ENCODE measurements at places on chromosomes 6 and 20.

DNA sequence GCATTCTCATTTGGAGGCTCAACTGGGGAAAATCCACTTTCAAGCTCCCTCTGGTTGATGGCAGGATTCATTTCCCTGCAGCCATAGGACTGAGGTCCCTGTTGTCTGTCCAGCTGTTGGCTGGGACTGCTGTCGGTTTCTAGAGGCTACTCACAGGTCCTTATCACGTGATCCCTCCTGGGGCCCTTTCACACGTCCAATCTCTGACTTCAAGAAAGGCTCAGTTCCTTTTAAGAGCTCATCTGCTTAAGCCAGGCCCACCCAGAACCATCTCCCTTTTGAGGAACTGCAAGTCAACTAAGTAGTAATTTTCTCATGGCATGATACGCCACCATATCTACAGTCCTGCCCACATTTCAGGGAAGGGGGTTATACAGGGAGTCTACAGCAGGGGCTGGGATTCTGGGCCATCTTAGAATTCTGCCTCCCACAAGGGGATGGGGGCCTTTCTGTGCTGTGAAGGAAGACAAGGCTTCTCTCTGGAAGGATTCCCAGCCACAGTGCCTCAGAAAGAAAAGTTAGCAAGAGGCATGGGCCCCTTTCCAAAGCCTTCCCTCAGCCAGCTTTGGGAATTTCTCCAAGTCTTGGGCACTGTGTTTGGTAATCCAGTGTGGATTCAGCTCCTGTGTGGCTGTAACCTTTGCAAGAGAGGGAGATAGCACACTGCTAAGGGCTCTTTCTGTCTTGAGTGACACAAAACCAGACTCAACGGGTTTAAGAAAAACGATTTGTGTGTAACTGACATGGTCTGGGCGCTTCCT lies 66.4 kb downstream of the CTCFL start:
- DNase-seq = no peak

DNA sequence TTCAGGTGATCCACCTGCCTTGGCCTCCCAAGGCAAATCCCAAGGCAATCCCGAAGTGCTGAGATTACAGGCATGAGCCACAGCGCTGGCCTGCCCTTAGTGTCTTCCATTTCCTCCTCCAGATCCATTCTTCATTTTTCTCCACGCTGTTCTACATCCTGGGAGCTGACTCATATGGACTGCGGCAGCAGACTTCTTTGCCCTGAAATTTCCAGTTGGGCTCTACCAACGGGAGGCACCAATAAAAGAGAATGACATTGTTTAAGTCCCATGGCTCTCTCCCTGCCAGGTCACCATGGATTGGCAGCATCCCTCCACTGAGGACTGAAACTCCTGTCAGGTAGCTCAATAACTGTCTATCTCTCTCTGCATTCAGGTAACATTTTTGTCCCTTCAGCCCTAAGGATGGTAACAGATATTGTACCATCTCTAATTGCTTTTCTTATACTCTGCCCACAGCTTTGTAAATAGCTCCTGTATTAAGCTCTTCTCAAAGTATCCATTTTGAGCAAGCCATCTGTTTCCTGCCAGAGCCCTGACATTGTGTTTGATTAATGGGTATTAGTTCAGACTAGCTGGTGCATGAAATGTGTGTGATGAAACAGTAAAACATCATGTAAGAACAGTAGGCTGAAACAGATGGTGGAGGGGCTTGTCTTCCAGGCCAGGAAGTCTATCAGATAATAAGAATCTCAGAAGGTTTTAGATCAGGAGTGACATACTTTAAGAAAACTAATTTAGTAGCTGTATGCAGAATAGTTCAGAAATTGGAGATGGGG lies 3.6 kb downstream of the TBCC start:
- no peak for DNase-seq

DNA sequence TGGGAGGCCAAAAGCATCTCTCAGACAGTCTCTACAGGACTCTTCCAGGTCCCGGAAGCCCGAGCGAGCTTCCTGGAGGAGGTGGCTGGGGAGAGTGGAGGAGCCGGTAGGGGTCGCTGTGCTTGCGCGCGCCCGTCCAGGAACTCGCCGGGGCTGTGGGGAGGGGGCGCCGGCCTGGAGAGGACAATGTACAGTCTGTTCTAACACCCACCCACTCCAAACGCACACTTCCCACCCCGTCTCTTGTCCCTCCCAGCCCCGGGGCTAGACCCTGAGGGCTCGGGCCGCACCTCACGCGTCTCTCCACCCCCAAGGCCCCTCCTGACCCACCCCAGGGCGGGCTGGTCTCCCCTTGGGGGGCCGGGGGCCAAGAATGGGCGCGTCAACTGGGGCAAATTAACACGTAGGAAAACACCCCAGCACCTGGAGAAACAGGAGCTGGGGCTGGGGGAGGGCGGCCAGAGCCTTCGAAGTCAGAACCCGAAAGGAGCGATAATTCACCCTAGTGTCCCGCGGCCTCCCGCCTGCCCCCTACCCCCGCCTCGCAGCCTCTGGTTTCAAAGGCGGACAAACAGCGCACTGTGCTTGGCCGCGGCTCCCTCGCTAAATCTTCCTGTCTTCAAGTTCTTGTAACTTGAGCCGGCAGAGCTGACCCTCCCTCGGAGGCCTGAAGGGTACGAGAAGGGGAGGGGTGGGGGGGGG lies 103.2 kb upstream of the FOXP4 start:
- DNase-seq = peak; percentile 81

GRCh38 chr6:28810659-28811053 lies 113.1 kb downstream of the TRIM27 start:
- DNase-seq = no peak

DNA sequence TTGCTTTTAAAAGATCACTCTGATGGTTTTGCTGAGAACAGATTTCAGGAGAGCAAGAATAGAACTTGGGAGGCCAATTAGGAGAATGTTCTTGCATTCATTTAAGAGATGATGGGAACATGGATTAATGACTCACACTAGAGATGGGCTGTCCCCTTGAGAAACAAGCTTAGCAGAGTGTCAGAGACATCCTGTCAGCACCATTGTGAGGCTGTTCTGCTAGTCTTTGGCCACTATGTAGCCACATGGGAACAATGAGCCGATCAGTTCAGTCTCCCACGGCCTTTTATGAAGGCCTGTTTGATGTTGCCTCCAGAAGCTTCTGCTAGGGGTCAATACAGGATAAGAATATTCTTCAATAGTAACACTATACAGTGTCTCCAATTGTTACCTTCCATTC lies 113.0 kb upstream of the EYA4 start:
- no peak for DNase-seq
